ENCODE measurements at places on chromosomes 6 and 20.

DNA sequence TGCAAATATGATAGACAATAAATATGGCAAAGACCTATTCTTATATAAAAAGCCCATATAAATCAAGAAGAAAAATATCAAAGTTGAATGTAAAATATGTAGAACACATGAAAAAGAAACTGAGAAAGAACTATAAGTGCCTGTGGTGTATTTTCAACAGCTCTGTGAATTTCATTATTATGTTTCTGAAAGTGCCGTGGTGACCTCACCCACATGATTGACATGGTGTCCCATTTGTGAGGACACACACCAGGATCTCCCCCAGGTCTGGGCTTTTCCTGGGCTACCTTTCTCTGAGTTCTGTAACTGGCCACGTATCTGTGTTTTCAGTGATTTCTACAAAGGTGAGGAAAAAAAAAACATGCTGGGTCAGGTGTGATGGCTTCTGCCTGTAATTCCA is 86.7 kb downstream of the BMP6 start:
- no peak for DNase-seq

- DNase-seq: no peak
Measured at GRCh38 chr6:169328112-169328801, 74.6 kb upstream of the THBS2 start.

DNA sequence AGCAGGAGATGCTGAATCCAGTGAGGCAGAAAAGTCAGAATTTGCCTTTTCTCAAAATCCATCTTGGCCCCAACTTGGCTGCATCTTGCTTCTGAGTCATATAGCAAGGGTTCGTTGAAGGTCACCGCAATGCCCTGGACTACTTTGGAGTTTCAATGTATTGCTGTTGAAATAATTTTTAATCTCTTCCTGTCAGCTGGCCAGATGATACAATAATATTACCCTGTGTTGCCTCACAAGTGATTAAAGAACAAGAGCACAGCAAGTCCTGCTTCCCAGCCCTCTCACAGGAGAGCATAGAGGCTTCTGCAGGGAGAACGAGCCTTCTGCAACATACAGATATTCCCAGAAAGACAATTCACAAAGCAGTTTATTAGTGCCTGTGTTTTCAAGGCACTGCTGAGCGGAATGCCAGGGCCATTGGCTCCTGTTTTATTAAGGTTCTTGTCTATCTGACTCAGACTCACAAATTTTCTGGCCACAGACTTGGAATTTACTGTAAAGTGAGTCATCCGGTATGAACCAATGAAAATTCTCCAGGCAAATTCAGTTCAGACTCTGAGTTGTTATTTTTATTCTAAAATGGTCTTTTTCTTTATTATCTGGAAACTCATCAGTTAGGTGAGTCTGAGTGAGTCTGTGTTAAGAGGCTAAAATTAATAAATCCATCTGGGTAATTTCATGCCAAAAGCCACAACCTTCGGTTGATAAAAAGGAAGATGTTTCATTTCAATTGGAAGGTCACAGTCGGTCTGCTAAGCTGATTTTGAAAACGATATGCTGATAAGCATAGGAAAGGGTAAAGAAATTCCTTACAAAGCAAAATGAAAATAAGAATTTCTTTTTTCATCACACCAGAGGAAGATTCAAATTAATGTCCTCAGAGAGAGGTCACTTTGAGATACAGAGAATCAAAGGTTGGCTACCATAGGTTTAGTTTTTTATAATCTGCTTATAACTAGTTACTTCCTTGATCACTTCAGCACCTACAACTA is 289.4 kb upstream of the STXBP5 start:
- DNase-seq: no peak

DNA sequence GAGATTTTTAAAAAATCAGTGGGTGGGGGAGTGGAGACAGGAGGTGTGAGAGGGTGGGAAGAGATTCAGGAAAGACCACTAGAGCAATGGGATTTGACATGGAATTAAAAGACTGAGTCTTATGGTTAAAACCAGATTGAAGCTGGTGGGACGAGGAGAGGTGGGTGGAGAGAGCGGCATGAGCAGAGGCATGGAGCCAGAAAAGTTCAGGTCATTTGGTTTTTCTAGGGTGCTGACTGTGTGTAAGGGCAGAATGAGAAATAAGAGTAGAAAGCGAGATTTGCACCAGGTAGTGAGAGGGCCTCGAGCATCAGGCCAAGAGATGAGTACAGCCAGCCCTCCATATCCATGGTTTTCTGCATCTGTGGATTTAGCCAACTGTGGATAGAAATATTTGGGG is 121.3 kb downstream of the TCP11 start:
- no peak for DNase-seq

GRCh38 chr6:36839749-36840431 is 646 bp upstream of the CPNE5 start:
- DNase-seq: no peak

DNA sequence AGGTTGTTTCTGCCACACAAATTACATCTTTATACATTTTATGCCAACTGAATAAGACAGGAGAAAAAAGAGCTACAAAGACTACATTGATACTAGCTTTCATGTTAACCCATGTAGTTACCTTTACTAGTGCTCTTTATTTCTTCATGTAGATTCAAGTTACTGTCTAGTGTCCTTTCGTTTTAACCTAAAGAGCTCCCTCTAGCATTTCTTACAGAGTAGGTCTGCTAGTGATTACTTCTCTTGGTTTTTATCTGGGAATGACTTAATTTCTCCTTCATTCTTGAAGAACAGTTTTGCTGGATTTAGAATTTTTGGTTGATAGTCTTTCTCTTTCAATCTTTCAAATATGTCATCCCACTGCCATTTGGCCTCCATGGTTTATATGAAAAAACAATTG is 21.2 kb upstream of the NOP56 start:
- no peak for DNase-seq

GRCh38 chr6:160305926-160306713 is 42.1 kb upstream of the SLC22A3 start:
- DNase-seq: no peak
